Effector memory CD4-positive, alpha-beta T cell (primary cell): ENCODE measurements at places on chromosomes 6 and 20.

GRCh38 chr20:63471717-63471980 lies 806 bp downstream of the KCNQ2 start:
- no peak for DNase-seq

DNA sequence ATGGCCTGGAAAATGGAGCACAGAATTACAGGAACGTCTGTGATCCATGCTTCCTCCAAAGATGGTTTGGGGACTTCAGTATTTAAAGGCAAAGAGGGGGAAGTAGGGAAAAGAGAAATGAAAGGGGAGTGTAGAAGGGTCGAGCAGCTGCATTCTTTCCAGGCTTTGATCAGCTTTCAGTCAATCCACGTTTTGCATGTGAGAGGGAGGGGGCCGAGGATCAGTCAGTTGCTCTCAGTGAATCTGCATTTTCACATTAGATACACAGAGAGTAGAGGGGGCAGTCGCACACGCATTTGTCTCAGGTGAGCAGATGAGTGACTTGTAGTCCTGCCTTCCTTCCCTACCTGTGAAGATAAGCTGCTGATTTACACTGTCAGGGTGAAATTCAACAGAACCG lies 78.8 kb downstream of the FOXF2 start:
- DNase-seq, result no peak

GRCh38 chr6:84739866-84740208 lies 24.6 kb downstream of the TBX18 start:
- no peak for DNase-seq

DNA sequence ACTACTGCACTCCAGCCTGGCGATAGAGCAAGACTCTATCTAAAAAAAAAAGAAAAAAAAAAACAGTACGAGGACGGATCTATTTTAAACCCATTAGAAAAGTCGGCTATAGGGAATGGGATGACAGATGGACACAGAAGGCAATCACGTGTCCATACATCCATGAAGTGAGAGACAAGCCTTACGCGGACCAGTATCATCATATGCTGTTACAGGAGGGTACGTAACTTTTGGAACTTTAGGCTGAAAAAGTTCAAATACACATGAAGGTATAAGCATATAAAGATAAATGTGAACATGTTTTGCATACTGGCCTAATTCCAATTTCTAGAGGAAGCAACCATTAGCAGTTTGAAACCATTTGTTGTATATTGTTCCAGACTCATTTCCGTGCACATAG lies 109.8 kb upstream of the EXOC2 start:
- no peak for DNase-seq

DNA sequence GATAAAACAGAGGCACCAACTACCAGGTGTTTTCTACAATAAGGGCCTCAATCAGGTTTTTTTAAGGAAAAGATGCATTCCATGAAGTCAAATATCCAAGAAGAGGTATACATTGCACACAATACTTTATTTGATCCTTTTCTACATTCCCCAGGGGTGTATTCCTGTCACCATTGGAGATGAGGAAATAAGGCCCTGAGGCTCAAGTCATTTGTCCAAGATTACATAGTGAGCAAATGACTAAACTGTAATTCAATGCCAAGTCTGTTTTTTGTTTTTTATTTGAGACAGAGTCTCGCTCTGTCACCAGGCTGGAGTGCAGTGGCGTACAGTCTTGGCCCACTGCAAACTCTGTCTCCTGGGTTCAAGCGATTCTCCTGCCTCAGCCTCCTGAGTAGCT lies 69.2 kb upstream of the CDYL start:
- DNase-seq, result no peak

GRCh38 chr6:137043710-137044365 lies 927 bp downstream of the IL20RA start:
- DNase-seq, result no peak

- no peak for DNase-seq
Measured at GRCh38 chr6:29005183-29005885, at the start of gene ZNF311. TSS of gene ZNF311 (minus strand) at chr6:29005315. CDS start at chr6:29003954, 1,361 bp downstream.

DNA sequence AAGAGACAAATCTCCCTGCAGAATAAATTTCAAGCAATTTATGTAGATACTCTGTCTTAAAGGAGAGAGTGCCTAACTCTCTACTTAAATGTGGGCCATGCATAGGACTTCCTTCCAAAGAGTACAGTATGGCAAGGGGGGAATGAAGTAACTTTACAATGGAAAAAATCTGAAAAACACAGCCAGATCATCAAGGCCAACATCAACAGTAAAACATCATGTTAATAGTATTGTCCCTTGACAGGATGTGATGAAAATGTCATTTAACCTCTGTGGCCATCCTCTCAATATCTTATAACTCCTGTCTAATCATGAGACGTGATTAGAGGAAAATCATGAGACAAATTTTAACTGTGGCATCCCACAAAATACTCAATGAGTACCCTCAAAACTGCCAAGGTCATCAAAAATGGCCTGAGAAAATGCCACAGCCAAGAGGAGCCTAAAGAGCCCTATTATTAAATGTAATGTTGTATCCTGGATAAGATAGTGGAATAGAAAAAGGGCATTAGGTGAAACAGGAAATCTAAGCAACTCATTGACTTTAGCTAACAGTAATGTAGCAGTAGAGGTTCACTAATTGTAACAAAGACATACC lies 47.5 kb downstream of the CNBD2 start:
- DNase-seq, result no peak

DNA sequence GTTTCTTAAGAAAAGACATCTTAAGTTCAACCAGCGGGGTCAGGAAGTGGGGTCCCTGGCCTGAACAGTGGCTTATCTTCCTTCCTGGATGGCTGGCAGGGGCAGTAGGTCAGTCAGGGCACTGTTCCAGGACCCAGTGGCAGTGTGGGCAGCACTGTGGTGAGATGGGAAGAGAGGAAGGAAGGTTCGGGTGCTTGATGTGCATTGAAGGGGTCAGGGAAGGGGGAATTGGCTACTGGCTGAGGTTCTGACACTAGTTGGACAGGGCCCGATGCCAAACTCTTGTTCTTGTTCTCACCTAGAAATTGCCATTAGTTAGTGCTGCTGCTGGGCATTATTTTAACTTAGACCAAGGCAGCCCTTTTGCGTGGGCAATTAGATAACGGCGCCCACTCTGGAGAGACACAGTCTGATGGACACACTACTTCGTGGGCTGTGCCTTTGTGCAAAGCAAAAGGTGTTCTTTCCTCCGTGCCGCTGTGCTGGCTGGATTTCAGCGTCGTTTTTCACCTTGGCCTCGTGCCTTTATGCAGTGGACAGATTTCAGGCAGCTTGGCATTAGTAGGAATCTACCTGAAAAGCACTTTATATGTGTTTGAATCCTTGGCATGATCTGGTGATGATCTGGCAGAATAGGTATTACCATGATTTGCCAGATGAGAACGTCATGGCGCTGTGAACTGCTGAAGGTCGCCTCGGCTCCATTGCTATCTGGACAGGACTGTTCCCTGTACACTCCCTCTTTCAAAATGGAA lies 30.3 kb downstream of the UTRN start:
- no peak for DNase-seq

DNA sequence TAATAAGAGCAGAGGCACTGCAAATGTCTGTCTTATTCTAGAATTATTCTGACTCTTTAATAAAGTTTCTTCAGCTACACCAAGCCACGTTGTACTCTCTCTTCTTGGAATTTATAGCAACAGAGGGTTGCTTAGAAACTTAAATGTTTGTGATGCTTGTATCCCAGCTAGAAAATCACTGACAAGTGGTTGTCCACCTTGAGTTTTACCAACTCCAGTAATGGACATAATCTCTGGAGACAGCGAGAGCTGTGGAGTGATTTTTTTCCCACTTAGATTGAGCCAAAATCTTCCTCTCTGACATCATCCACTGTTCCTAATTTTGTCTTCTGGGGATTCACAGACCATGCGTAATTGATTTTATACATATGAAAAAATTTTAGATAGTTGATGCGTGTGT lies 8.0 kb downstream of the ECT2L start:
- no peak for DNase-seq

DNA sequence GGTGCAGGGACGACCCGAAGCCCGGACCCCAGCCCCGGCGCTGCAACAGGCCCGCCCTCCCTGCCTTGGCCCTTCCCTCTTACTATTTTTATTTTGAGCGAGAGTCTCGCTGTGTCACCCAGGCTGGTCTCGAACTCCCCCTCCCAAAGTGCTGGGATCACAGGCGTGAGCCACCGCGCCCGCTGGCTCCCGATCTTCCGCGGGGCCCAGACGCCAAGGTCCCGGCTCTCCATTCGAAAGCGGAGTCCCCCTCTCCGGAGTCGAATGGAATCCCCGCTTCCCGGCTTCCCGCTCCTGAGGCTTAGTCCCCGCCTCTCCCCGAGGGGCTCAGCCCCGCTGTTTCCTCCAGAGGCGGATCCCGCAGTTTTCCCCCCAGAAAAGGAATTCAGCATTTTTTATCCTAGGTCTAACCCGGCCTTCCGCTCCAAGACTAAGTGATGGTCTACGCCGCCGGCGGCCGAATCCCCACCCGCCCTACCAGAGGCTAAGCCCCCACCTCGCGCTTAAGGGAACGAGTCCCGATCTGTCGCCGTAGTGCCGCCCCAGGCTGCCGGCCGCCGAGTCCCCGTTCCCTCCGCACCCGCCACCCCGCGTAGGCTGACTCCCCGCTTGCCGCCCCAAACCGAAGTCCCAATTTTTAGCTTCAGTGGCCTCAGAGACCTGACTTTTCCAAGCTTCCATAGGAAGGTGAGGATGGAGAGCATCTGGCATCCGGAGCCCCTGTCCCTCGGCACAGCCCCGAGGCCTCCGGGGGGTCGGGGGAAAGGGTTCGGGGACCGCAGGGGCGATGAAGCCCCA lies 11.5 kb upstream of the TMC2 start:
- peak; percentile 16 for DNase-seq

- DNase-seq, result no peak
Measured at GRCh38 chr6:11605507-11605905, 68.0 kb downstream of the TMEM170B start.

DNA sequence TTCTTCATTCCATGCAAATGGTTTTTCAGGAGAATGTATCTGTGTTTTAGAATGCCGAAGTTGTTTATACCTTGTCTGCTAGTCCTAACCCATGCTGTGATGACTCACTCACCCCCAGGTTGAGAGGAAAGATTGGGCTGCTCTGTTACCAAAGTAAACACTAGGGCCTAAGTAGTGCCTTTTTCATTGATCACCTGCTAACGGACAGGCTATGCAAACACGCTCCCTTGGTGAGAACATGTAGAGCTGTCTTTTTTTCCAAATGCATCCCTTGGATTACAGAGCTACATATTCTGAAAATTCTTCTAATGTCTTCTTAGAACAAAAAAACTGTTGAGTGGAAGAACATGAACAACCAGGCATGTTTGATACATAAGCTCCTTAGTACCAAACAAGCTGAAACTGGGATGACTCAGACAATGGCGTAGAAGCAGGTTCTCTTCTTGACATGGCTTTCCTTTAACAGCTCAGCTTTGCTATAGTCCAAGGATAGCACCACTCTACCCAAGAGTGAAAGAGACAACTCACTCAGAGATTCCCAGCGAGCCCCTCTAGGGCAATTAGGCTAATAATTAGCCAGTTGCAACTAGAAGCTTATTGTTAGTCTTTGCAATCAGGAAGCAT lies 20.5 kb downstream of the PERP start:
- no peak for DNase-seq

DNA sequence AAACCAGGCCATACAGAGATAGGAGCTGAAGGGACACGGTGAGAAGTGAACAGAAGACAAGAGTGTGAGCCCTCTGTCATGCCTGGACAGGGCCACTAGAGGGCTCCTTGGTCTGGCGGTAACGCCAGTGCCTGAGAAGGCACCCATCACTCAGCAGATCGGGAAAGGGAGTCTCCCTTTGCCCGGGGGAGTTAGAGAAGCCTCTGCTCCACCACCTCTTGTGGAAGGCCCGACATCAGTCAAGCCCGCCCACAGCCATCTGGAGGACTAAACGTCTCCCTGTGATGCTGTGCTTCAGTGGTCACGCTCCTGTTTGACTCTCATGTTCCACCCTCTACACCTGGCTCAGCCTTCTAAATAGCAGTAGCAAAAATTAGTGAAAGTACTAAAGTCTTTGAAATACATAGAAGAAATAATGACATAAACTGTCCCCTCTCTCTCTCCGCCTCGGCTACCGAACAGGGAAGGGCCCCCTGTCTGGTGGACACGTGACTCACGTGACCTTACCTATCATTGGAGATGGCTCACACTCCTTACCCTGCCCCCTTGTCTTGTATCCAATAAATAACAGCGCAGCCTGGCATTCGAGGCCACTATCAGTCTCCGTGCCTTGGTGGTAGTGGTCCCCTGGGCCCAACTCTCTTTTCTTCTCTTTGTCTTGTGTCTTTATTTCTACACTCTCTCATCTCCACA lies 66.7 kb downstream of the RPP21 start:
- DNase-seq, result peak; percentile 16

- no peak for DNase-seq
Measured at GRCh38 chr20:25191689-25192088, 3.8 kb upstream of the ENTPD6 start.

DNA sequence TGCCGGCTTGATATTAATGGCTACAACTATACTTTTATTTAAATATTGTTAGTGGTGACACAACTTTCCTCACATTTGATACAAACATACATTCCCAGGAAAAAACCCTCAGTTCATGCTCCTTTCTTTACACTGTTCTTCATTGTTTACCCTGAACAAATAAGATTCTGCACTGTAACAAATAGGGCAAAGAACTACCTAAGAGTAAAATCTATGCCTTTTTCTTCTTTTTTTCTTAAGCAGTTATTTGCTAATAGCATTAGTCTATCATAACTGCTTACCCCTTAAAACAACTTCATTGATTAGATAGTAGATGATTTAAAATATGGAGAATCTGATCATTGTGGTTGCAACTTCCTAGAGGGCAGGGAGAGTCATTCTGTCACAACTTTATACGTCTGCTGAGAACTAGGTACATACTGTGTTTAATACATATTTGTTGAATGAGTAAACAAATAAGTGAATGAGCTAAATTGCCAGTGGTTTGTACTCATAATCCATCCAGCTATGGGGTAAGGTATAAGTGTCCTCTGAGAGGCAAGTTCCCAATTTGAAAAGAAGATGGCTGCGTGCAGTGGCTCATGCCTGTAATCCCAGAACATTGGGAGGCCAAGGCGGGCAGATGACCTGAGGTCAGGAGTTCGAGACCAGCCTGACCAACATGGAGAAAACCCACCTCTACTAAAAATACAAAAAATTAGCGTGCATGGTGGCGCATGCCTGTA lies 161.0 kb downstream of the CDK19 start:
- no peak for DNase-seq

- DNase-seq, result peak; percentile 71
Measured at GRCh38 chr6:34671801-34672656, 24.5 kb downstream of the ILRUN start.

- DNase-seq, result no peak
Measured at GRCh38 chr20:45092898-45093297, 8.0 kb downstream of the KCNS1 start.

DNA sequence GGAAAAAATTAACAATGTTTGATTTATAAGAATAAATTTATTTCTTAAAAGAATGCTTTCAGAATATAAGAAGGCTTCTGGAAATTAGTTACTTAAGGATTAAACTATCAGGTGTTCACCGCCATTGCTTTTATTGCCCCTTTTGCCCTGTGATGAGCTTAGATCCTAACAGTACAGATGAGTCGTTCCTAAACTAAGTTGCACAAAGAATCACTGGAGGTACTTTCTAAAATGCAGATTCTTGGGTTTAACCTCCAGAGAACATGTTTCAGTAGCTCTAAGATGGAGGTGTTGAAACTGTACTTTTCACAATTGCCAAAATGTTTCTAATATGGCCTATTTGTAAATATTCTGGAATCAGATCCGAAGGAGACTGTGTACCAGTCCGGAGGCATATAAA lies 211.9 kb downstream of the GMDS start:
- DNase-seq, result no peak
